ENCODE measurements at places on chromosomes 7 and 10.

DNA sequence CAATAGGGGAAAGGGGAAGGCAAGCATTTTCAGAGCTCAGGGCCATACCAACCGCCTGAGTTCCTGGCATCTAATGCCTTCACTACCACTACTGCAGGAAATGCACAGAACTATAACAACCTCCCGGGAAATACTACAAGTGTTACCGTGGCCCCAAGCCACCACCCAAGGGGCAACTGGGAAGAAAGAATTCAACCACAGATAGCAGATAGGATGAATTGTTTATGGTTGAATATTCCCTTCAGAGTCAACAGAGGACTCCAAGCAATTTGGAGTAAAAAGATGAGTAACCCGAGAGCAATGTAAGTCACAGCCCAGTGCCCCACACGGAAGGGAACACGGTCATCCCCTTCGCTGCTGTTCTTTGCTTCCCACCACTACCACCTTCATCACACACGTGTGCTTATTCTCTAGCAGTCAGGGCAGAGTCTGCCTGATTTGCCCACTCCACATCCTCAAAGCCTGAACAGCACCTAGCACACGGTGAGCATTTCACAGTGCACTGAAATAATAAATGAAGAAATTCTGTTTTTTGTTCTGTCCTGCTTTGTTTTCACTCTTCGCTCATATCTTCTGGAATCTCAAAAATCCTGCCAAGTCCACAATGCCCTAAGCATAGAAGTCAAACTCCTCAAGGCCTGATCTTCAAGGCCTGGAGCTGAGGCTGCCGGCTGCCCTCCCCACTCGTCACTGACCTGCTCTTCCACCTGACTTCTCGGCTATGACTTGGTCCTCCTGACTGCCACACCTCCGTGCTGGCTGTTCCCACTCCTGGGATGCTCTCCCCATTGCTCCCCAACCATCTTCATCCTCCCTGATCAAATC is 221.1 kb downstream of the KCNMA1 start:
- no peak for DNase-seq

DNA sequence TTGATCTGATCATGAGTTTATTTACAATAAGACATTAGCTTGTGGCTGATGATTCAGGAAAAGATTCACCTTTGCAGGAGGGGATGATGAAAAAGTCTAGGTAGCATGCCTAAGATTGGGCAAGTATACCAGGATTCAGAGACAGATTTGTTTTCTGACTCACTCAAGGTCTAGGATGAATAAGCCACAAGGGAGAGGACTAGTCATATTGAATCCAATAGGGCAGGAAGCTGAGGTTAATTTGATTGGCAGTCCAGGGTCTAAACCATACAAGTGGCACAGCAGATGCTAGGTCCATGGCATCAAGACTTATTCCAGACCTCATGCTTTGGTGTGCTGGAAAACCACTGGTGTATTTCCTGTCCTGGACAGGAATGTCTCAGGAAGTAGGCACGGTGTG is 1133.4 kb downstream of the XPNPEP1 start:
- no peak for DNase-seq

GRCh38 chr10:43267811-43268210 is 946 bp upstream of the RASGEF1A start:
- no peak for DNase-seq

- DNase-seq: peak; percentile 70
Measured at GRCh38 chr10:21534604-21535493, 817 bp downstream of the MLLT10 start.

DNA sequence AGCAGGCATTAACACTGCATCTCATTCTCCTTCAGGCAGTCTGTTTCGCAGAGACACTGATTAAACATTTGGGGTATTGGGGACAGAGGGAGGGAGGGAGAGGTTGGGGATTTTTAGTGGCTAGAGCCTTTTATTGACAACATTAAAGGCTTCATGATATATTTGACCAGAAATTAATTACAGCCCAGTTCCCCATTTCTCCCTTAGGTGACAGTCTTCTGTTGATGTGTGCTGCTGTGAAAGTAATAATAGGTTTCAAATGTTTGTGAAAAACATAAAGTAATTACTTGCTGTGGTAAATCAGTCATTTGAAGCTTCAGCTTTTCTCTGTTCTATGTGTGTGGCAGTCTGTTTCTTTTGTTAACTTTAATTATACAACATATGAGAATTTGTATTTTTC is 105.3 kb upstream of the LRGUK start:
- DNase-seq: no peak

DNA sequence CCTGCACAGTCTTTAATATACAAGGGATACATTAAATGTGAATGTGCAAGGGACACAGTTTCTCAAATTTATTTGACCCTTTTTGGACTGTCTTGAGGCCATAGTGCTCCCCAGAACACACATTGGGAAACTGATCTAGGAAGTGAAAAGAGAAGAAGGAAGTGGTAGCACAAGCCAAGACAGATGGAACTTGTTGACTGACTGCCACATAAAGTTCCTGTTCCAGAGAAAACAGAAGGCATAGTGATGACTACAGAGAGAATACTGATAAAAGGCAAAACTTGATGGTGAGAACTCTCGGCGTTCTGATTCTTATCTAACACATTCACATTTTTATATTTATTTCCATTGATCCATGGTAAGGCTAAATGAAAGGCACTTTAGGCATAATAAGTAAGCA is 1216.4 kb downstream of the CNTNAP2 start:
- no peak for DNase-seq

DNA sequence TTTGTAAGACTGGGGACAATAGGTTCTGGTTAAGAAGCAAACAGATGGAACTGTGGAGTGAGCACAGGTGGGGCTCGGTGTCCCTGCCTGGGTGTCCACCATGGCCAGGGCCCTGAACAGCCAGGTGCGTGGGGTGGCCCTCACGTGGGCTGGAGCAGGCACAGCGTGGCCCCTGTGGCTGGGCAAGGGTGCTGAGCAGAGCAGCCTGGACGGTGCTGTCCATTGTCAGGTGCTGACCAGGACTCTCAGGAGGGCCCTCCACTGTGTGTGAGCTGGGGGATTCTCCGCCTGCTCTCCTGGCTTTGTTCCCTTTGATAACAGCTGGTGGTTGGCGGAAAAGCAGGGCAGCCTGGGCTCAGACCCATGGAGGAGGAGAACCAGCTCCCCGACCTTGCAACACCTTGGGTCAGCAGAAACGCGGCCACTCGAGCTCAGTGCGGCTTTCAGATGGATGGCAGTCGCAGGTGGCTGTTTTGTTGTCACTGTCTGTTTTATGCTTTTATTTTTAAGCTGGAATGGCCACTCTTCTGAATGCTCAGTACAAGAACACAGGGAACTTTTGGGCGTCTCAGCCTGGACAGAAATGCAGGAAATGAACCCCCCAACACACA is 273.9 kb upstream of the ADARB2 start:
- DNase-seq: no peak

DNA sequence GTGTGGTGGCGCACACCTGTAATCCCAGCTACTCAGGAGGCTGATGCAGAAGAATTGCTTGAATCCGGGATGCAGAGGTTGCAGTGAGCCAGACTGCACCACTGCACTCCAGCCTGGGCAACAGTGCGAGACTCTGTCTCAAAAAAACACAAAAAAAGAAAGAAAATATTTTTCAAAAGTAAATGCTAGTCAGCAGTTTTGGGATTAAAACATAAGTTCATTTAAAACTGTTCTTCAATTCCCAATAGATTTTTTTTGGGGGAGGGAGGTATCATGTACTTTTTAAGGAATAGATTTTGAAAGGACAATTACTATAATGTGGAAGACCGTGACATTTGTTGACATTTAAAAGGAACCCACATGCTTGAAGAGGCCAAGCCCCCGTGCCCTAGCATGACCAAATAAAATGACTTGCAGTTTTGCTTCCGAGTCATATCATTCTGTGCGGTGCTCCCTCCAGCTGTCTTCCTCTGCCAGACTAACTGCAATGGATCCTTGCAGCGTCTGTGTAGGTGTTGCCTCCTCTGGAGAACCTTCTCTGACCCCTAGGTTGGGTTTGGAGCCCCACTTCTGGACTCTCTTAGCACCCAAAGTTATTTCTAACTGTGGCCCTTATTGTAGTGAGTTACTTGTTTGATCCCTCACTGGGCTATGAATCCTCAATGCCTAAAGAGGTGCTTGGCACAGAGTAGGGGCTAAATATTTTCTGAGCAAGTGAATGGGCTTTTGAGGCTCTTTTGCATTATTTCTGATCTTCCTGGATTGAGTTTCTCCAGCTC is 17.4 kb upstream of the HPS1 start:
- DNase-seq: no peak

DNA sequence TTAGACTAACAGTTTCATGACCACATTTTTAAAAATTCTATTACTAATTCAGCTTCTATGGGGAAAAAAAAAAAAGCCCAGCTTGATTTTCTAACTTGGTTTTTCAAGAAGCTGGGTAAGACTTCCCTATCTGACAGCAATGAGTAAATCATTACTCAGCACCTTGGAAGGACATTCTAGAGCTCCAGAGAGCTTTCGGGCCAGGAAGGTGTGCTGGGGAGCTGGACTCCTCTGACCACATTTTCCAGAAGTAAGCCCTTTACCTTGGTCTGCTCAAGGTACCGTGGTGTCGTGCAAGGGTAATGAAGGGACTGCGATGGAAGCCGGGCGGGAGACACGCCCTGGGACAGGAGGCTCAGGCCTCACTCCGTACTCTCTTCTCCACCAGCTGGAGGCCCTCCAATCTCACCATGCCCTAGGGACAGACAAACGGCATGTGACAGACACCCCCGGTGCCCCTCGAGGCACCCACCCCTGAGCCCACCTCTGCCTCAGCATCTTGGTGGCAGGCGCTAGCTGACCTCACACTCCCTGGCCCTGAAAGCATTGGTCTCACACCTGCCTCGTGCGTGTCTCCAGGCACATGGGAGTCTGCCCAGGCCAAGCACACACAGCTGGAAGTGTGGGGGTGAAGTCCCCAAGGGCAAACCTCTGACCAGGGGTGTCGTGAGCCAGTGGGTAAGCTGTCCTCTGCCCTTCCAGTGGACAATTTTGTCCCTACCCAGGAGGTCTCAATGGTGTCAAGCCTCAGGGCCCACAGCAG is 152.1 kb downstream of the OAT start:
- no peak for DNase-seq

GRCh38 chr7:5634107-5634950 is 147.1 kb downstream of the RNF216 start:
- peak; percentile 89 for DNase-seq
